A549 treated with GW870086 at 1 μM for 4 hours (cell line): ENCODE measurements at places on chromosomes 12 and 14. TPM values are rescaled to one million over a fixed set of nuclear protein-coding genes. Genes with fewer than 3 reads are reported as not detected.

The CACNA1C gene
- total RNA-seq = 0.03 to 0.05 TPM (median 0.03 TPM) in 3 of 5 replicates, not detected in the others

The SERPINA12 gene
- total RNA-seq = not detected in 5 replicates

The DBX2 gene
- total RNA-seq = not detected in 5 replicates

The SLC6A13 gene
- 0.09 to 0.92 TPM (median 0.33 TPM) in 4 of 5 replicates, not detected in the other for total RNA-seq

The RTN1 gene
- 0.09 TPM in 1 of 5 replicates, not detected in the others for total RNA-seq
